ENCODE measurements at places on chromosomes 5 and 9. TPM values are rescaled to one million over a fixed set of nuclear protein-coding genes. Genes with fewer than 3 reads are reported as not detected.
A peak's percentile ranks its signal among the peaks of the same experiment; 100 is the strongest.

The ELAVL2 gene
- total RNA-seq: not detected

The SPINK13 gene
- not detected for total RNA-seq

The TMOD1 gene
- total RNA-seq: 0.18 TPM

The CARD6 gene
- 1.5 TPM for total RNA-seq

The SPINK7 gene
- total RNA-seq: not detected

The SPATA31C1 gene
- total RNA-seq: not detected

The GFM2 gene
- total RNA-seq: 32.9 TPM

The LCN15 gene
- total RNA-seq: not detected

The DROSHA gene
- 62.1 TPM for total RNA-seq

The UGCG gene
- total RNA-seq: 63.1 TPM

- no peak for DNase-seq
These were observed 170.7 kb downstream of the ZNF608 start for GRCh38 chr5:124575725-124576124.

- DNase-seq: no peak
These were observed 246.8 kb upstream of the TUT7 start for GRCh38 chr9:86600977-86601376.

DNA sequence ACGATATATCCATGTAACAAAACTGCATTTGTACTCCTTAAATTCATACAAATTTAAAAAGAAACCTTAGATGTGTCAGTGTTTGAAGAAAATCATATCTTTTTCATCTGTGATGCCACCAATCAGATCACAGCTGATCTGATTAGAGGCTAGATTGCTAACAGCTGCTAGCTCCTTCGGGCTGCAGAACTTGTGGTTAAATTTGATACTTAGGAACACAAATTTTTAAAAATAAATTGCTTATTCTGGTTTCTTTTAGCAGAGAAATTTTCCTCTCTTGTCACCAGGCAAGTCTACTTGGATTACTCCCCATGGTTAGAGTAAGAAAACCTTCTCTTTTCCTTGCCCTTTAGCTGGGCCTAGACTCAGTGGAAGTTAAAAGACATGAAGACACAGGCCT lies 94.6 kb upstream of the RANBP6 start:
- no peak for DNase-seq

GRCh38 chr9:89808756-89809181 lies 204.0 kb downstream of the GADD45G start:
- DNase-seq: no peak

GRCh38 chr9:71544464-71544863 lies 223.8 kb downstream of the CEMIP2 start:
- no peak for DNase-seq

DNA sequence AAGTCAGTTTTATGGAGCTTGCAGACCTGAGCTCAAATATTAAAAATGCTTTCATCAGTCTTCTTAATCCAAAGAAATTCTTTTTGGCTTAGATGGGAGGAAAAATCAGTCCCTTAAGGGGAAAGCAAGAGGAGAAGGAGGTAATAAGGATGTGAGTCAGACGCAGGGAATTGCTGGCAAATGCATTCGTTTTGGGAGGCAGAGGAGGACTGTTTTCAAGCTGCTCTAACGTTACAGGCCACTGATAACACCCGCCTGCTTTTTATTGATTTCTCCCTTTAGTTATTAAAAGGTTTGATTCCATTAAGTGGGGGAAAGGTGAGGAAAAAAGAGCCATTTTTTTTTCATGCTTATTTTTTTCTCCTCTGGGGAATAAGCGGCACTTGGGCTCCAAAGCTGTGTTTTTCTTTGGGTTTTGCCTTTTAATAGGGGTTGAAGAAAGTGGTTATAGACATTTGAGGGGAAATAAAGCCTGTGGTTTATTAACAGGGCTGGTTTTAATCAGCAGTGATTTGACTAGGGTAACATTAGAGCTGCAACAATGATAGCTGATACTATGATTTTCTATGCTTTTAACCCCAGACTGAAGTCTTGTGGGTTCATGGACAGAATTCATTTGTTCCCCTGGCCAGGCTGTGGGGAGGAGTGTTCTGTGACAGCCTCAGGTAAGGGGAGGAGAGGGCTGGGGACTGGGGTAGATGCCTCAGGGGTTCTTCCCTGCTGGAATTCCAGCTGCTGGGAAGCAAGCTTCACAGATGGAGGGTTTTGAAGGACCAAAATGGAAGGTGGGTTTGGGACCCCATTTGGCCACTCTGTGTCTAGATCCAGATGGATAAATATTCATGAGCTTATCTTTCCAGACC lies 225.2 kb downstream of the GAS1 start:
- DNase-seq: peak; percentile 84

DNA sequence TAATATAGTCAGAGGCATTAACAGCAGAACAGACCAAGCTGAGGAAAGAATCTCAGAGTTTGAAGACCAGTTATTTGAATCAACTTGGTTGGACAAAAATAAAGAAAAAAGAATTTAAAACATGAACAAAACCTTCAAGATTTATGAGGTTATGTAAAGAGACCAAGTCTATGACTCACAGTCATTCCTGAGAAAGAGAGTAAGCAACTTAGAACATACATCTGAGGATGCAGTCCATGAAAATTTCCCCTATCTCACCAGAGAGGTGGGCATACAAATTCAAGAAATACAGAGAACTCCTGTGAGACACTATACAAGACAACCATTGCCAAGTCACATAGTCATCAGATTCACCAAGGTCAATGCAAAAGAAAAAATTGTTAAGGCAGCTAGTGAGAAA lies 17.4 kb upstream of the C9orf72 start:
- no peak for DNase-seq

DNA sequence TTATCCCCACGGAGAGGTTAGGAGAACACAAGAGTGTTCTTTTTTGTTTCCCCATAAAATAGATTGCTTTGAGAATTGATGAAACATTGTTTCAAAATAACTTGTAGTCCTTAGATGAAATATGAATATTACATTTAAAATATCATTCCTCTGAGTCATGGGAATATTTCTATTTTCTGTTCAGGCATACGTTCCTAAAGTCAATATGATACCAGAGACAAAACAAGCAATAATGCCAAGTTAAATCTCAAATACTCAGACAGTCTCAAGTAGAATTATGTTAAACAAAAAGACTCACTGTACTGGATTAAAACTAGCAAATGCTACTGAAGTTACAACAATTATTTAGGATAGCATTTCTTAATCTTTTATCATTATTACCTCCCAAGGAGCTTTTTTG lies 111.7 kb upstream of the C6 start:
- no peak for DNase-seq

- no peak for DNase-seq
These were observed 256.8 kb upstream of the IRX4 start for GRCh38 chr5:2139478-2139877.

GRCh38 chr5:16140944-16141343 lies 38.6 kb downstream of the MARCHF11 start:
- no peak for DNase-seq

- DNase-seq: no peak
These were observed 1.3 kb downstream of the ZBTB34 start for GRCh38 chr9:126861707-126862103.

- peak; percentile 47 for DNase-seq
These were observed 49.8 kb downstream of the RASEF start for GRCh38 chr9:83012922-83013838.

GRCh38 chr9:137406876-137407589 lies 15.9 kb downstream of the EXD3 start:
- DNase-seq: no peak

GRCh38 chr5:94459915-94460314 lies 158.5 kb downstream of the KIAA0825 start:
- DNase-seq: no peak

GRCh38 chr9:120650352-120650751 lies 63.9 kb downstream of the MEGF9 start:
- DNase-seq: no peak

- no peak for DNase-seq
These were observed 13.6 kb upstream of the MRNIP start for GRCh38 chr5:179872055-179872827.

GRCh38 chr9:77014597-77015263 lies 4.7 kb upstream of the FOXB2 start:
- no peak for DNase-seq

GRCh38 chr9:92637326-92637725 lies 32.6 kb downstream of the IPPK start:
- no peak for DNase-seq

- no peak for DNase-seq
These were observed 41.3 kb downstream of the IRX2 start for GRCh38 chr5:2709976-2710689.

DNA sequence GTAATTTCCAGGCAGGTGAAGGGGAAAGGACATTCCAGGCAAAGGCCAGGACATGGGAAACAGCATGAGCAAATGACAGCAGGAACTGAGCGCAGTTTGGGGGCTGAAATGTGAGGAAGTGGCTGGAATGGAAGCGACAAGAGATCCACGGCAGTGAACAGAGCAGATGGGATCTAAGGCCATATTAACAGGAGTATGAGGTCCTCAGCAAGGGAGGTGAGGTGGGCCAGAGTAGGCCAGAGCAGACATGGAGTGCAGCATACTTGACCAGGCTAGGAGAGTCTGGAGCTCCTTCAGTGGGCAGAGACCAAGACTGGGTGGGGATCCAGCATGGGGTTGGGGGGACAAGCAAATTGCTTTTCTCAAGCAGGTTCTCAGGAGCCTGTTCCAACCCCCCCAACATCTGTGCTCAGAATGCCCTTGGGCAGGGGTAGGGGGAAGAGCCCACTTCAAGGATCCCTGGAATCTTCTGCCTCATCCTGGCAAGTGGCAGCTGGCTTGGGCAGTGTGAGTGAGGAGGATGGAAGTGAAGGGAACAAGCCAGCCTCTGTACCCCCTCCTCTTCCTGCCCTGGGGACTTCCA lies 34.5 kb downstream of the DAB2IP start:
- no peak for DNase-seq

GRCh38 chr5:6785161-6785860 lies 72.1 kb downstream of the TENT4A start:
- DNase-seq: no peak

DNA sequence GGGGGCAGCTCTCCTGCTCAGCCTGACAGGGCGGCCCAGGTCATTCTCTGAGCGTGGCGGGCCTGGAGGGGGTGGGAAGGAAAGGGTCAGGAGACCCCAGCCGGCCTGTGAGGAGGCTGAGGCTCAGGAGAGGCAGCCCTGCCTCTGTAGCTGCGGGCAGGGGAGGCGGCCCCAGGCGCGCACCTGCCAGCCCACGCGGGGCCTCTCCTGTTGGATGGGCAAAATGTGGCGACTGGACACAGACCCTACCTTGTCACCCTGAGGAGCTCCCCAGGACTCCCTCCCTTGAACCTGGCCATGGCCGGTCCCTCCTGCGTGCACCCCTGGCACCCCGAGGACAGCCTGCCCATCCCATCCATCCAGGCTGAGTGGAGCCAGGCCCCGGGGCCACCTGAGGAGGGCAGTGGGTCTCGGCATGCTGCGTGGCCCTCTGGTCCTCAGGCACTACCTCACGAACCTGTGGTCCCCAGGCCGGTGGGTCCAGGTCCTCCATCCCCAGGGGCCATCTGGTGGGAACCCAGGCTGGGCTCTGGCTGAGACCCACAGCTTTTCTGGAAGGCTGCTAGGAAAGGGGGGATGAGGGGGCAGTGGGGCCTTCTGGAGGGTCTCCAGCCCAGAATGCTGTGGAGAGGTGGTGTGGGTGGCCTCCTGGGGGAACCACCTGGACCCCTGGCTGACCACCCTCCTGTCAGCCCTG lies 15.1 kb upstream of the NRARP start:
- no peak for DNase-seq

DNA sequence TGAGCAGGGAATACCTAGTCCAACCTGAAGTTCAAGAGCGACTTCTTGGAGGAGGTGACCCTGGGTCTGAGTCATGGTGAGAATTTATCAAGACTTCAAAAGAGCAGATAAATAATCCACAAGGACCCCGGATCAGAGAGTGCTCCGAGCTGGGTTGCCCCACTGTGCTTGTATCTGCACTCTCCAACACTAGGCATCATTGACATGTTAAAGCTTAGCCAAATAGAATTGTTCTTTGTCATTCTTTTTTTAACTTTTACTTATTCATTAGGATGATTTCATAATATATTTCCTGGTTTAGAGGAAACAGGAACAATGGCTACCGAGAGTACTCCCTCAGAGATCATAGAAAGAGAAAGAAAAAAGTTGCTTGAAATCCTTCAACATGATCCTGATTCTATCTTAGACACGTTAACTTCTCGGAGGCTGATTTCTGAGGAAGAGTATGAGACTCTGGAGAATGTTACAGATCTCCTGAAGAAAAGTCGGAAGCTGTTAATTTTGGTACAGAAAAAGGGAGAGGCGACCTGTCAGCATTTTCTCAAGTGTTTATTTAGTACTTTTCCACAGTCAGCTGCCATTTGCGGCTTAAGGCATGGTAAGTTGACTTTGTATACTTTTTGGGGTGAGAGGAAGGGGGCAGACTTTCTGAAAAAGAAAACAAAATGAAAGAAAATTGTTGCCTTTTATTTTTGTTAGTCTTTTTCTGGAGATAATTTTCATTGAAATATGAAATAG lies at the start of gene CARD6:
TSS of gene CARD6 (plus strand) at position 300 of the 738 bp plus-strand sequence. CDS start at position 316, 16 bp downstream.
- no peak for DNase-seq

DNA sequence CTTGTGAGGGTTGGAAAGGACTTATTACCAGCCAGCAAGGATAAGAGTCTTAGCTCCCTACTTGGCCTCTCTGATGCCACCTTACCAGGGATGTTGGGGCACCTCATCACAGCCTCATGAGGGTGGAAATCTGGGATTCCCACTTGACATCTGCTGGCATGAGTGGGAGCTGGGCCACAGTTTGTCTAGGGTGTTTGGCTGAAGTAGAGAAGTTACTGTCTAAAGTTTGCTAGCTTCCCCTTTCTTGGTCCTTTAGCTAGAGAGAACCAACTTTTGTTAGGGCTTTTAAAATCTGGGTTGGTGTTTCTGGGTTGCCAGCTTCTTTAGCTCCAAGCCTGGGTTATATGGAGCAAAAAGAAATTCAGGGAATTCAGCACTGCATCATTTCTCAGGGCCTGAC lies 57.5 kb upstream of the GNA14 start:
- DNase-seq: no peak
